Stimulated activated CD8-positive, alpha-beta memory T cell treated with anti-CD3 and anti-CD28 coated beads, Interleukin-4, amount 100 ng/mL, for 24 hours (primary cell): ENCODE measurements at places on chromosomes 13 and 19.
A peak's percentile ranks its signal among the peaks of the same experiment; 100 is the strongest.

DNA sequence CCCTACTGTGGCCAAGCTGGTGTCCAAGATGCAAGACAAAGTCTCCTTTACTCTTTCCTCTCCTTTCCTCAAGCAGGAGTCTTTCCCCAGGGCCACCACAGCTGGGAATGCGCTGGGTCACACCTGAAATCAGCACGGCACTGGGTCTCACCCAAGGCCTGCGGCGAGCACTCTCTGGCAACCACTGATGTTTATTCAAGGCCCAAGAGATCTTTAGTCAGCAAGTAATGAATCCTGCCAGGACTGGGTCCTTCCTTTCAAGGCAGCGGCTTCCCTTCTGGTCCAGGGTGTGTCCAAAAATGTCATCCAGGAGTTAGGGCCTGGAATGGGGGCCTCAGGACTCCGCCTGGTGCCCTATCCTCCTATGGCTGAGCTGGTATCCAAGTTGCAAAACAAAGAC, 24.1 kb downstream of the BLOC1S3 start:
- DNase-seq: no peak

DNA sequence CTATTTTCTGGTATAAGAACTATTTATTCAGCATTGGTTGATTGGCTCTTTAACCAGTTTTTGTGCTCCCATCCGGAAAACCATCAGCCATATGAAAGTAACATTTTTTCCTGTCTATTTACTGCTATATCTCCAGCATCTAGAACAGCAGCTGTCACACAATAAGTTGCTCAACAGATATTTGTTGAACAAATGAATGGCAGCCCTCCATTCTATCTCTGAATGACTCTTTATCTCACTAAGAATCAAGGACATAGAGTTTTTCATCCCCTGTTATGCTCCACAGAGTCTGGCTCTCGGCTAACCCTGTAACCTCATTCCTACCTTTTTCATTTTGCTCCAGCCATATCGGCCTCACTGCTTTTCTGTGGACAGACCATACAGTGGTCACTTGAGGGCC, 145.5 kb downstream of the SLITRK6 start:
- DNase-seq: no peak

- DNase-seq: no peak
Observed at GRCh38 chr13:73583331-73583730, 524.5 kb downstream of the KLF5 start.

DNA sequence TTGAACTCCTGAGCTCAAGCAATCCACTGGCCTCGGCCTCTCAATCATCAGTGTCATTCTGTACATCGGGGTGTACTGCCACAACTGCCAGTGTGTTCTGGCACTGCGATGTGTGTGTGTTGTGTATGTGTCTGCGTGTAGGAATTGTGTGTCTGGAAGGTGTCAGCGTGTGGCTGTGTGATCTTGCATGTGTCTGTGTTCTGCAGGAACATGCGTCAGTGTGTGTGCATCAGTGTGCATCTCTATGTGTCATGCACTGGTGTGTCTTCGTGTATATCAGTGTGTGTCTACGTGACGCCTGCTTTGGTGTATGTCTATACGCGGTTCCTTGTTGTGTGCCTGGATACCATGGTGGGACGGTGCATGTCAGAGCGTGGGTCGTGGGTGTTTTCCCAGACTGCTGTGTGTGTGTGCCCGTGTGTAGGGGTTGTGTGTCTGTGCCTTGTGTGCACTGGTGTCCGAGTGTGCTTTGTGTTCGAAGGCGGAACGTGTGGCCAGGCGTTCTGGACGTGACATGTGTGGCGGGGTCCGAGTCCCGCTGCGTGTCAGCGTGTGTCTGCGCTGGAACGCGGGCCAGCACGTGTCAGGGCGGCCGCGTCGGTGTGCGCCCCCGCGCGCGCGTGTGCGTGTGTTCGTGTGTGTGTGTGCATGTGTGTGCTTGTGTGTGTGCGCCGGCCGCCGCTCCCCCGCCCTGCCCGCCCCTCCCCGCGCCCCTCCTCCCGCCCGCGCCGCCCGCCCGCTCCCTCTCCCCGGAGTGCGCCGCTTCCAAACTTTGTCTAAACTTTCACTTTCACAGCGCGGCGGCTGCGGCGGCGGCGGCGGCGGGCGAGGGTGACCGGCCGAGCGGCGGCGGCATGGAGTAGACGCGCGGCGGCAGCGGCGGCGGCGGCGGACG, at the start of gene NFIX:
Gene NFIX, plus strand, starts transcription at position 775 of the 895 bp plus-strand sequence. CDS start 363 bp downstream, outside the sequence.
- DNase-seq: peak; percentile 52

GRCh38 chr13:76829572-76830327, 56.5 kb downstream of the KCTD12 start:
- DNase-seq: no peak
